Stimulated activated CD8-positive, alpha-beta memory T cell treated with anti-CD3 and anti-CD28 coated beads, Interleukin-7, amount 100 ng/mL, for 1 hour (primary cell): ENCODE measurements at places on chromosomes 12 and 14.

GRCh38 chr12:22117563-22118237 is 71.7 kb downstream of the CMAS start:
- no peak for DNase-seq

- no peak for DNase-seq
Observed at GRCh38 chr12:73677520-73678291, 859.9 kb upstream of the ATXN7L3B start.

DNA sequence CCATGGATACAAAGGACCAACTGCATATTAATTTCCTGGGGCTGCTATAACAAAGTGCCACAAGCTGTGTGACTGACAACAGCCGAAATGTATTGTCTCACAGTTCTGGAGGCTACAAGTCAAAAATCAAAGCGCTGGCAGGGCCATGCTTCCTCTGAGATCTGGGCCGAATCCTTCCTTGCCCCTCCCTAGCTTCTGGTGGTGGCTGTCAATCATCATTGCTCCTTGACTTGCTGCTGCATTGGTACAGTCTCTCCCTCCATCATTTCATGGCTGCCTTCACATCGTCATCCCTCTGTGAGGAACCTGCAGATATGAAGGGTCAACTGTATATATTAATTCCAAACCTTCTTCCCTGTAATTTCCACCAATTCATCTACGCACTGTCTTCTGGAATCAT is 118.3 kb downstream of the EXOC5 start:
- no peak for DNase-seq

DNA sequence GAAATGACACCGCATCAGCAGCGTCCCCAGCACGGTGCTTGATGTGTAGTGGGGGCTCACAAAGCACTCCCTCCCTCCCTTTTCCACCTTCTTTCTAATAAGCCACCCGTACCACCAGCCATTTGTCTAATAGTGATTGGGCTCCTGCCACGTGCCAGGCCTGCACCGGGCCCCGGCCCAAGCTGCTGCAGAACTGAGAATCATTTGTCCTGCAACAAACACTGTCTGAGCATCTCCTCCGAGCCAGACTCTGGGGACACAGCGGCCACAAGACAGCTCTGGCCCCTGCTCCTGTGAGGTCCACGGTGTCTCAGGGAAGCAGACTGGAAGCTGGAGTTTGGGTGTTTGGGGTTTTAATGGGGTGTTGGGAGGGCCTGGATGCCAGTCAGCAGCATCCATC is 43.9 kb downstream of the MVK start:
- DNase-seq, result no peak

DNA sequence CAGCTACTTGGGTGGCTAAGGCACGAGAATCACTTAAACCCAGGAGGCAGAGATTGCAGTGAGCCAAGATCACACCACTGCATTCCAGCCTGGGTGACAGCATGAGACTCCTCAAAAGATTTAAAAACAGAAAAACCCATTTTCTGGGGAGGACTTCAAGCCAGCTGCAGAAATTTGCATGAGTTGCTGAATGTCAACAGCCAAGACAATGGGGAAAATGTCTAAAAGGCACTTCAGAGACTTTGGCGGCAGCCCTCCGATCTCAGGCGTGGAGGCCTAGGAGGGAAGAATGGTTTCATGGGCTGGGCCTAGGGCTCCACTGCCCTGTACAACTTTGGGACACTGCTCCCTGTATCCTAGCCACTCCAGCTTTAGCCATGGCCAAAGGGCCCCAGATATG is 177.8 kb upstream of the C14orf180 start:
- no peak for DNase-seq

GRCh38 chr12:92504594-92504981 is 198.2 kb upstream of the PLEKHG7 start:
- DNase-seq, result no peak

DNA sequence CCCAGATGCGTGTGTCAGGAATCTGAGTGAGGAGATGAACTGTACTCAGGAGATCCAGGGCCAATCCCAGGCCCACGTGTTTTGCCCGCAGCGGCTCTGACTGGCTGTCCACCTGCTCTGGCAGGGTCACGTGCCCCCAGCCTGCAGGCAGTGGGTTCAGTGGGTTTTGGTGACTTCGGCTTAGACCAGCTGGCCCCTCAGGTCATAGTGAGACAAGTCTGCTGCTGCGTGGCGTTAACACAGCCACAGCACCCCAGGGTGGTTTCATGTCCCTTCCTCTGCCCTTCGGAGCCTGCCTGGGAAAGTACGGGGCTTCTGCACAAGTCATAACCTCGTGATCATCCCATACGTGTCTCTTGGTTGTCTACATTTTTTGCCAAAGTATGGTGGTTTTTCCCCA is 2.6 kb downstream of the FBRSL1 start:
- no peak for DNase-seq

DNA sequence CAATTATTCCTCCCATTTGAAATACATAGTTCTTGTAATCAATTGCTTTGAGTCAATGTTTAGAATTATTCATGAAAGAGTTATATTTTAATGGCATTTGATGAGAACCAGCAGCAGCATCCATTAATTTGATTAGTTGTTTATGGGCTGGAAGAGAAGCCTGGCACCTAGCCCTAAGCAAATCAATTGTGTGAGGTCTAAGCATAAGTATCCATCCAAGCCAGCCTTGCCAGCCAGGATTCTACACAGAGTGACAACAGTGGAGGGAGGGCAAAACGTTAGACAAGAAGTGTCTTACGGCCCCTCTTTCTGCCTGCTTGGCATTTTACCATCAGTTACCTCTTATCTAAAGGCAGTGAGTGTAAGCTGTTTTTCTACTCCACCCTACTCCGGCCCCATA is 478.5 kb downstream of the NELL2 start:
- DNase-seq, result no peak
